Vagina (tissue), 2 donors: ENCODE measurements at places on chromosomes 7 and 10.

GRCh38 chr7:40780460-40780859, 645.7 kb downstream of the SUGCT start:
- no peak for DNase-seq

DNA sequence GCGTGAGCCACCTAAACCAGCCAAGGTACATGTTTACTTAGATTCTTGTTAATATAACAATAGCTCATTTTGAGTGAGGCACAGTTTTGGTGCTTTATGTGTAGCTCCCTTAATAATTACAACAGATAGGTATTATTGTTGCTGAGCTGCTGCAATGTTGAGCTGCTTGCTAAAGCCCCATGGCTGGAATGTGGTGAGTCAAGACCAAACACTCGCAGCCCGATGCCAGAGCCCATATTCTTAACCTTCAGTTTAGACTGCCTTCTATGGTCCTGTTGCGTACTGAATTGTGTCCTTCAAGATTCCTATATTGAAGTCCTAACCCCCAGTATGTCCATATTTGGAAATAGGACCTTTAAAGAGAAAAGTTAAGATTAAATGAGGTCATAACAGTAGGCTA, 407.1 kb downstream of the NEBL start:
- DNase-seq: no peak

DNA sequence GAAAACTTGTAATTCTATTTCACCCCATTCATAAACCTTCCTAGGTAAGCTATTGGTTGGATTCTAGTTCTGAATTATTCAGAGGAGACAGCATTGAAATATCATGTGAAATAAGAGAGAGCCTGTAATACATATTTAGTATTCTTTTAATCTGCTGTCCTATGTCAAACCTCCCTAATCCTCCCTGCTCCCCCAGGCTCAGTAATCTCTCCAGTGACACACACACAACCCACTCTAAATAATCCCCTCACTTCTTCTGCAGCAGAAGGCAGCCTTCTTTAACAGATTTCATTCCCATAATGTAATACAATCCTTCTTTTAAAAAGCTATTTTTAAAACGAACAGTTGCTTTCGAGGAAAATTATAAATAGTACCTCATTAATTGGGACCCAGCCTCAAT, 639.7 kb upstream of the AUTS2 start:
- no peak for DNase-seq

GRCh38 chr10:31700181-31700611, 228.4 kb downstream of the ARHGAP12 start:
- no peak for DNase-seq

DNA sequence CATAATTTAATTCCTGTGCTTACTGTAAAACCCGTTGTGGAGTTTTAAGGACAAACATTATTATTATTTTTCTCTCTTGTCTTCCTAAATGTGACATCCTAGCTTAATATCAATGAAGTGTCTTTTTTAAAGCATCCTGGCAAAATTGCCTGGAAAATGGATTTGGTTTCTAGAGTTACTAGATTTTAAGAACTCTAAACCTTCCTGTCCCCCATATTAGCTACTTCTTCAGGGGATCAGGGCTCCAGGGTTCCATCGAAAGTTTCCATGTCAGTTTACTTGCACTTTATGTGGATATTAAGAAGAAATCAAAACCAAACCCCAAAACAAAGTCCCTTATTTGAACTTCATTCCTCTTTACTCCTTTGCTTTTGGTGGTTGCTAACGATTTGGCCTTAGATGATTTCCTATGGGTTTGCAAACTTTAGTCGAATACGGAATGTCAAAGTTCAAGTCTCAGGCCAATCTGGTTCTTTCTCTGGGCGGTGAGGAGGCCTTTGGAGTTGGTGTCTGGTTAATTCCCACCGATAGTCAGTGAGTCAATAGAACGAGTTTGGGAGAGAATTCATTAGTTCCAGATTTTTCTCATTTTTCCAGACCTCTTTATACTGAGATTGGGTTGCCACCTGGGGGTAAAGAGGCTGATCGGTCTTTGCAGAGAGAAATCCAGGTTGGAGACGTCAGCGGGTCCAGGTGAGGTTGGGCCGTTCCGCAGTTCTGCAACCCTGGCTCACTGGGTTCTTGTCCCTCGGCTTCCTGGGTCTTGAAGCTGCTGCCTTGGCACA, 1.1 kb downstream of the CUX1 start:
- DNase-seq: no peak

- DNase-seq: no peak
Measured at GRCh38 chr7:2843711-2844152, 376 bp downstream of the GNA12 start.

DNA sequence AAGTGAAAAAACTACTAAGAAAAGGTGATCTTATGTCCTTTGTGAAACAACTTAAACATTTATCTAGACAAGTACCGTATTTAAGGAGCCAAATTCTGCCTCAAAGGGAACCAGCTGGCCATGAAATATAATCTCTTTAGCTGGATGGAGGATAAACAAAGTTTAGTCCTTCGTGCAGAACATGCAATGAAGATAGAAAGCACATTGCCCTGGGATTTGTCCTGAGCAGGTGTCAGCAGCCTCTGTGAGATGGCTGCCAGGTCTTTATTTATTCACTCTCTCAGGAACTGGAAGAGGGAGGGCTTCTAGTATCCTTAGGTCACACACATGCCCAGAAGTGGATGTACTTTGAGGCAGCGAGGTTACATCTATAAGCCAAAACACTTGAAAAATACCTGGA, 57.4 kb upstream of the CASD1 start:
- no peak for DNase-seq

DNA sequence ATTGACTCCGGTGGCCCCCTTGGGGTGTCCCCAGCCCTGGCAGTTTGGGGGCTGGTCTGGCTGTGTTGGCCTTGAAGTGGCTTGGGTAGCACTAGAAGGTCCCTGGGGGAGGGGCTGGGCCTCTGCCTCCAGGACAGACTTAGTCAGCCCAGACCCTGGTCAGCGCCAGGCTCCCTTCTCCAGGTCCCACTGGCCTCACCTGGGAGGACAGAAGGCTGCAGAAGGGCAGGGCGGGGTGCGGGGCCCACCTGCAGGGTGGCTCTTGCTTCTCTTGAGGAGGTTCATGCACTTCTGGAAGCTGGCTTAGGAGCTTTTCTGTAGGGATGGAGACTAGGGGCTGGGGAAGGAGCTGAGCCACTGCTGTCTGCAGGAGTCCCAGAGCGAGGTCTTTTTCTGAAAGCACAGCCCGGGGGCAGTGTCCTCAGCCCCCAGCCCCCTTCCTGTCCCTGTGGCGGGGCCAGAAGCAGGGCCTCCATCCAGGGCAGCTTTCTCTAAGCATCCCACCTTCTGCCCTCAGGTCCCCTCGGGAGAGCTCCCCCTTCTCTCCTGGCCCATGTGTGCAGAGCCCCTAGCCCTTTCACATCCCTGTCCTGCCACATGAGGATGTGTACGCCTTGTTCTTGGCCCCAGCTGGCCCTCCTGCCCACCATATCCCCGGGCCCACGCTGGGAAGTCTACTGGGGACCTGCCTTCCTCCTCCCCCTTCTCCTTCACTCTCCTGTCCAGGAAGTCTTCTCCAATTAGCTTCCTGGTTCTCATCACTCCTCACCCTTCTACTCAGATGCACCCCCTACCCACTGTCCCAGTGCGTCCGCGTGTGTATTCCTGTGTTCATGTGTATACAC, 11.0 kb downstream of the TBATA start:
- peak; percentile 80 for DNase-seq

DNA sequence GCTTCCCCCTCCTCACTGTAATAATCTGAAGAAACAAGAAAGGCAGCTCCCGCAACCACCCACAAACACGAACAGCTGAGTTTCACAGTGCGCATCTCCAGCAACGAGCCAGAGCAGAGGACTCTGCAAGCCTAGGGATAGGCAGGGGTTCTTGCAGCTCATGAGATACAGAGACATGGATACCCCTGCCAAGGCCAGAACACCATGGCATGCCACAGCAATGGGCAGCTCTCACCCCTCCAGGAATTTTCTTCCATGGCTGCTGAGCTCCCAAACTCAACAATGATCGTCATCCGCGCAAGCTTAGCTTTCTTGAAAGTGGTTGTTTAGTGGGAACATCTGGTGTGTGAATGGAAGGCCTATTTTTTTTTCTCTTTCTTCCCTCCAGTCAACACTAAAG, 637.3 kb downstream of the SORCS3 start:
- no peak for DNase-seq

- DNase-seq: no peak
Measured at GRCh38 chr7:82598958-82599357, 155.4 kb upstream of the CACNA2D1 start.

GRCh38 chr10:119555178-119555784, 12.8 kb upstream of the RGS10 start:
- no peak for DNase-seq

- no peak for DNase-seq
Measured at GRCh38 chr7:151330661-151331060, 11.0 kb upstream of the NUB1 start.

DNA sequence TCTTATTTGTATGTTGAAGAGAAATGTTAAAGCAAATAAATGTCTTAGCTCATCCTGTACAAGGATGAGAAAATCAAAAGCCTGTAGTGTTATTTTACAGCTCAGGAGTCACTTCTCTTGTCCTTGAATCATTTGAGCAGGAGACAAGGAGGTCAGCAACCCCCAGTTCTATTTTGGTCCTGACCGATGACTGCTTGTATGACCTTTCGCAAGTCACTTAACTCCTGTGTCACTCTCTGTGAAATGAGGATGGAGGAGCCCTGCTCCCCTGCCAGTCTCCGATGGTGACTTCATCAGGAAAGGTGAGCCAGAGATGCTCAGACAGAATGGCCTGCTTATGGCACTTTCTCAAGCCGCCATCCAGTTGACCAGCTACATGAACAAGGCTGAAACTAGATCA, 101.0 kb downstream of the CELF2 start:
- no peak for DNase-seq

DNA sequence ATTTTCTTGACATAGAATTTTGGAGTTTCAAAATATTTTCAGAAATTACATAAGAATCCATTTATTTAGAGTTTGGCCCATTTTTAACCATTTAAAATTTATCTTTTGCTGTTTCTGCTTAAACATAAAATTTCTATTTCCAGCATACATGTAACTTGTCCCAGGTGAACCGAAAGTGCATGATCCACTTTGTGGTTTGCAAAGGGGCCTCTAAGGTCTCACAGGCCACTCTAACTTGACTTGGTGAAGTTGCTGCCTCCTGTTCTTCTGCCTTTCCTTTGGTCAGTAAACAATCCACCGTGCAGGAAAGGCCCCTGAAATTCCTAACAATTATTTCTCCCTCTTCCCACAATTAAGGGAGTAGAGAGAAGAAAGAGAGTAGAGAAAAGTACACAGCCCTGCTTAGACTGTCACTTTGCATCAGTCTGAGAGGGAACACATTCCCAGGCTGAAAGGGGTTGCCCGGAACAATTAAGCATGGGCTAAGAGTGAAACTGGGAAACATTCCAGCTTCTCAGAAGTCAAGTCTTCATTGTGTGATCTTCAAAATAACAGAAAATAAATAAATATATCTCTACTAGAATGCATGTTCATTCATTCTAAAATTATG, 79.5 kb upstream of the SEMA3A start:
- no peak for DNase-seq

GRCh38 chr10:17249820-17250219, 21.8 kb downstream of the VIM start:
- DNase-seq: no peak

DNA sequence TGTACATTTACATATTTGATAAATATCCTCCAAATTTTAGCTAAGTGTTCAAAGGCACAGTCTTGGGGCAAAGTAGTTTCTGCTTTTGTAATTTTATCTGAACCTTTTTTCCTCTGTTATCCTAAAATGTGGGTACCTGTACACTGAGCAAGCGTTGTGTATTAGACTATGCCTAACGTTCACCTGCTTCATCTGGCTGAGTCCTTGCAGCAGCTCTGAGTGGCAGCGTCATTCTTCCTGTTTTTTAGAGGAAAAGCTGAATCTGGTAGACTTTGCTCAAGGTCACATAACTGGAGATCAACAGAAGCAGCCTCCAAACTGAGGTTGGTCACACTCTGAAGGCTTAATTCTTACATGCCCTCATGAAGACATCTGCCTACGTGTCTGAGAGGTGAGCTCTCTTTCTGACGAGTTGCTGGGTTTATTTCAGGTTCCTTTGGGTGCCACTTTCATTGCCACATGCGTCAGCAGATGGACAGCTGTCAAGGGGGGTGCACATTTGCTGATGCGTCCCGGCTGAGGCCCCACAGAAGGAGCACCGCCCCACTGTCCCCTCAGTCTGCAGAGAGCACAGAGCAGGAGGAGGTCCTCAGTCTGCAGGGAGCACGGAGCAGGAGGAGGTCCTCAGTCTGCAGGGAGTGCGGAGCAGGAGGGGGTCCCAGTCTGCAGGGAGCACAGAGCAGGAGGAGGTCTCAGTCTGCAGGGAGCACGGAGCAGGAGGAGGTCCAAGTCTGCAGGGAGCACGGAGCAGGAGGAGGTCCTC, 406.5 kb upstream of the SHH start:
- peak; percentile 77 for DNase-seq

GRCh38 chr7:91491868-91492267, 227.6 kb downstream of the FZD1 start:
- no peak for DNase-seq

- DNase-seq: no peak
Measured at GRCh38 chr10:17792991-17793390, 16.2 kb upstream of the MRC1 start.
